ENCODE measurements at places on chromosomes 1 and 21. TPM values are rescaled to one million over a fixed set of nuclear protein-coding genes. Genes with fewer than 3 reads are reported as not detected.

Gene RXRG
- 0.80 TPM for polyA plus RNA-seq

Gene EPHA2
- 3.8 TPM for polyA plus RNA-seq

Gene SPRR2A
- 0.21 TPM for polyA plus RNA-seq

- no peak overlapping the region for H3K4me3 ChIP-seq
- H3K27ac ChIP-seq = no peak overlapping the region
- no peaks in the 10 kb centered on the region for H3K36me3 ChIP-seq
- peaks cover 20% of the 10 kb centered on the region for H3K4me1 ChIP-seq
- DNase-seq = no peak
- H3K27me3 ChIP-seq = no peaks in the 10 kb centered on the region
Observed at GRCh38 chr1:230143534-230143933, 76.5 kb downstream of the GALNT2 start.

GRCh38 chr1:109438798-109439297, 12.6 kb upstream of the PSMA5 start:
- no peak for DNase-seq
- H3K27ac ChIP-seq = no peak overlapping the region
- H3K36me3 ChIP-seq = no peaks in the 10 kb centered on the region

DNA sequence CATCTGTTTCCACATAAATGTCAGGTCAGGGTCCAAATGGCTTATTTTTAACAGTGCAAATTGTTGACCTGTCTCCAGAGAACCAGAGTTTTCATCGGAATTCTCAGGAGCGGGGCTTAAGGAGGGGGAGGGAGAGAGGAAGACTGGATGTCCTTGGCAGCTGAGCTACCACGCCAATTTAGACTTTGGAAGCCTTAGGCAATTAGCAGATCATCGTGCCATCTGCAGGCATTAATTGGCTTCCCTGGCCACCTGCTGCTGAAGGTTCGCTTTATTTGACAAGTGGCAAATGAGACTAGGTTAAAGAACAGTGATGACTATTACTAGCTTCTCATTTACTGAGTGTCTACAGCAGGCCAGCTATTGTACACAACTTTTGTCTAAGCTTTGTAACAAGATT, 43.7 kb downstream of the HLX start:
- H3K27ac ChIP-seq = no peak overlapping the region
- no peaks in the 10 kb centered on the region for H3K4me1 ChIP-seq
- H3K4me3 ChIP-seq = no peak overlapping the region
- no peaks in the 10 kb centered on the region for H3K36me3 ChIP-seq

DNA sequence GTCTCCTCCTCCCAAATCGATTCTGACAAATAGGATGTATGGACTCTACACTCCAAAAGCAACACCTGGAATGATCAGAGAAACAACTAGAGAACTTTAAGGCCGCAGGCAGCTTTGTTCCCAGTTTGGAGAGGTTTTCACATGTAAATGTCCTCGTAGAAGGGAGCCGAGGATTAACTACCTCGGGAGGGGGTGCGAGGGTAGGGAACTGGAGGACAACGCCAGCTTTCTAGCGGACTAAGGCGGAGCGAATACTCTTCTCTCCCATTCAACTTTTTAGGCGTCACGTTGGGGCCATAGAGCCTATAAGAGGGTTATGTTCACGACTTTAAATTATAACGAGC, 1.2 kb downstream of the SCAF4 start:
- peak overlapping the region; percentile 90 for H3K27ac ChIP-seq
- H3K4me1 ChIP-seq = peaks cover 16% of the 10 kb centered on the region
- DNase-seq = no peak
- peak overlapping the region; percentile 96 for H3K4me3 ChIP-seq
- no peaks in the 10 kb centered on the region for H3K36me3 ChIP-seq

DNA sequence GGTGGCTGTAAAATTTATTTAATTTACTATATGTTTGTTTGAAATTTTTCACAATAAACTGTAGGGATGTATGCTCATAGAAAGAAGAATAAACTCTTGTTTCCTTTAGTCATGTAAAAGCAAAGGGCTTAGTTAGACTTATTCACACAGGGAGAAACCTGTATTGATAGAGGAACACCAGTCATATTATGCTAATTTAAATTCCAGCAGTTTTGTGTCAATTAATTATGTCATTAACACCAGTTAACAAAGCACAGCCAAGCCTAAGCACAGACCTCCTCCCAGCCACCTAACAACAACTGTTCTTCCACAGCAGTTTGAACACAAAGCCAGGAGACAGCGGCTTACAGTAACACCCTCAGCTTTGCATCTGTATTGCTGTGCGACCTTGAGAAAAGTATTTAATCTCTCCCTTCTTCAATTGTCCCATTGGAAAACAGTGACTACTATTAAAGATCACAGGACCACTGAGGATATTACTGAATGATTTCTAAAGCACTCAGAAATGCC, 260.8 kb upstream of the RRP15 start:
- H3K36me3 ChIP-seq = no peaks in the 10 kb centered on the region
- H3K4me1 ChIP-seq = no peaks in the 10 kb centered on the region
- H3K4me3 ChIP-seq = no peak overlapping the region
- H3K27ac ChIP-seq = no peak overlapping the region
- no peak for DNase-seq
- no peaks in the 10 kb centered on the region for H3K27me3 ChIP-seq

- H3K4me3 ChIP-seq = no peak overlapping the region
- no peak for DNase-seq
- no peaks in the 10 kb centered on the region for H3K4me1 ChIP-seq
- no peaks in the 10 kb centered on the region for H3K36me3 ChIP-seq
- H3K27ac ChIP-seq = no peak overlapping the region
Observed at GRCh38 chr21:36988536-36988935, 18.0 kb upstream of the RIPPLY3 start.

DNA sequence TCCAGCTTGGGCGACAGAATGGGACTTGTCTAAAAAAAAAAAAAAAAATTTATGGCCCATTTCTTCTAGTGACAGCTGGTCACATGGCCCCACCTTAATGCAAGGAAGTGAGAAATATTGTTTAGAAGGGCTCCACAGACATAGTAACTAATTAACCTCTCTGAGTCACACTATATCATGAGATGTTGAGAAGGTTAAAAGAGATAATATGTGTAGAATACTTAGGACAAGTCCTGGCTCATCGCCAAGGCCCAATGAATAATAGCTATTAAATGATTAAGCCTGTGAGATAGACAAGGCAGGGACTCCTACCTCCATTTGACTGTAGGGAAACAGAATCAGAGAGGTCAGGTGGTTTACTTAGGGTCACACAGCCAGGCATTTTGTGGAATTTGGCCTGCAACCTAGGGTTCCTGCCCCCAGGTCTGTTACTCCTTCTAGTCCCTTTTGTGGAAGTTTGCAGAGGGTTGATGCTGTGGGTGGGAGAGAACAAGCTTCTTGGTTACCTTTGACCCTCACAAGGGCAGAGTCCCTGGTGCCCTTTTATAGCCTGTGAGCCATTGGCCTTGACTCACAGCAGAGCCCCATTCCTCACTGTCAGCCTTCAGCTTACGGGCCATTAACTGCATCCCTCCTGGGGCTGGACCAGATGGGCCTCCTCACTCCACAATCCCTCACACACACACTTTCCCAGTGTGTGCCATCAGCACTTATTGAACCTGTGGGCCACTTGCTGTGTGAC, 48.5 kb downstream of the OPRD1 start:
- no peaks in the 10 kb centered on the region for H3K27me3 ChIP-seq
- no peak overlapping the region for H3K27ac ChIP-seq
- H3K36me3 ChIP-seq = no peaks in the 10 kb centered on the region
- H3K4me1 ChIP-seq = no peaks in the 10 kb centered on the region
